NCI-H2107 (cell line): ENCODE measurements at places on chromosomes 13 and 19.

DNA sequence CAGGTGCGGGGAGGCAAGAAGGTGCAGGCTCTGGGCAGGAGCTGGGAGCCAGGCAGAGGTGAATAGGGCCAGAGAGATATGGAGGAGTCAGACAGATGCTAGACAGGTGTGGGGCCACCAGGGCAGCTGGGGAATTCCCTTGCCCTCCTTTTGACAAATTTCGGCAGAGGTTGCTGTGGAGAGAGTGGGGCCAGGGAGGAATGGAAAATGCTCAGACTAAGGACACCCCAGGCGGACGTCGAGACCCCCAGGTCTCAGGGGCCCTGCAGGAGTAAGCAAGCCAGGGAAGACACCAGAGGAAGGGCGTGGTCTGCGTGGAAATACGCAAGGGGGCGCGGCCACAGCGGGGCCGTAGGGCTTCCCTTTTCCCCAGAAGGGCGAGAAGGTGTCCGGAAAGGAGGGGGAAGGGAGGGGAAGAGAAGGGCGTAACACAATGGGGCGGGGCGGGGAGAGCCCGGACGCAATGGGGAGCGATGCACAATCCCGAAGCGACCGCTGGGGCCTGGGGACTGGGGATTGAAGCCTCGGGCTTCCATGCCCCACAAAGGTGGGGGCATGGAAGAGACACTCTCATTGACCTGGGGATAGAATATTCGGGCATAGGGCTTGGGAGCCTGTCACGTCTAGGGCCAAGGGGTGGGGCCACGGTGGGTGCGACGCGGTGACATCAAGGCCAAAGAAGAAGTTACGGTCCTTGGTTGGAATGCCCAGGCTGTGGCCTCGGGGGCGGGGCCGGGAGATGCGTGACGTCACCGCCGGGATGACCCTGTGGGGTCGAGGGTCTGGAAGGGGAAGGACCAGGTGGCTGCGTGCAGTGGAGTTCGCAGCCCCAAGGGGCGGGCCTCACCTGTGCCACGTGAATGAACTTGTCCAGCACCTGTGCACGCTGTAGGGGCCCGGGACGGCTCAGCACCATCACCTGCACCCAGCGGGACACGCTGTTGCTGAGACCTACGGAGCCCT is 8.2 kb downstream of the RASGRP4 start:
- no peak for DNase-seq

DNA sequence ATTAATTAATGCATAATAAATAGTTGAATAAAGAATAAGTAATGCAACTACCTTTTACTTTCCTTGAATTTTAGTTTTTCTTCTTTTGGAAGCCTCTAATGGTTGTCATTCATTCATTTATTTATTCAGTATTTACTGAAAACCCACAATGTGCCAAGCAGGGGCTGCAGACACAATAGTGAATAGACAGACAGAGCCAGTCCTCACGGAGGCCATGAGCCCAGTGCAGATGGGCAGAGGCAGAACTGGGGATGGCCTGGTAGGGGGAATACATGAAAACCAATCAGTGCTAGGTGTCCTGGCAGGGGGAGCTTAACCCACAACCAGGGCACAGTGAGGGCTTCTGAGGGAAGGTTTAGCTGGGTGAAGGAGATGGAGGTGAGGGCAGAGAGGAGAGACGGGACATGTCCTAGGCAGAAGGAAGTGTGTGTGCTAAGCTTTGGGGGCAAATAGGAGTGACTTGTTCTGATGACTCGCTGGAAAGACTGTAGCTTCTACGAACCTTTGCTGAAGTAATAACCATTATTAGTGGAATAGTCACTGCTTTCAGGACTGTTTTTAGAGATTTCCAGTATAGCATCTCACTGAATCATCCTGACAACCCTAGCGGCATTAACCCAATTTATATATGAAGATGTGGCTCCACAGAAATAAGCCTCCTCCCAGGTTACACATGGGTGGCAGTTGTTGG is 55.9 kb downstream of the ERCC5 start:
- DNase-seq: no peak

DNA sequence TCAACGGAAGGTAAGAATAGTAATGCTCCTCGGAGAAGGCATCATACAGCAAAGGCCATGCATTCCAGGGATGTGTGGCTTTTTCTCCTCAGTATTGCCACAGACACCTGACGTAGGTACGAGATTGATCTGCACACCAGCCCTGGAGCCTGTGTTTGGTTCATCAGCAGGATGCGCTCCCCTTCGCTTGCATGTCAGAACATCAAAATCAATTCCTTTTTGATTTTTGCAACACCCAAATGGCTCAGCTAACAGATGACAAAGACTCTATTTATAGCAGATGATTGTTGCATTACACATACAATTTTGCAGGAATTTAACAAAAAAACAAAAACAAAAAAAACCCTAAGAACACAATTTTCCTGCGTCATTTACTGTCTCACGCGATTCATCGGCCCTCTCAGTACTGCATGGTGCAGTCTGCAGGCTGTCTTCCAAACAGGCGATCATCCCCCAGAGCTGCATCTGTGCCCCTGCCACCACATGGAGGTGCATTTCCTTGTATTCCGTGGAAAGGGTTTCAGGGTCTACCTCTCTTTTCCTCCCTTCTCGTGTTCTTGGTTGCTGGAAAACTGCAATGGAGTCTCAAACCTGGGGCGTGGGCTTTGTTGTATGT is 207.3 kb downstream of the TEX29 start:
- no peak for DNase-seq

DNA sequence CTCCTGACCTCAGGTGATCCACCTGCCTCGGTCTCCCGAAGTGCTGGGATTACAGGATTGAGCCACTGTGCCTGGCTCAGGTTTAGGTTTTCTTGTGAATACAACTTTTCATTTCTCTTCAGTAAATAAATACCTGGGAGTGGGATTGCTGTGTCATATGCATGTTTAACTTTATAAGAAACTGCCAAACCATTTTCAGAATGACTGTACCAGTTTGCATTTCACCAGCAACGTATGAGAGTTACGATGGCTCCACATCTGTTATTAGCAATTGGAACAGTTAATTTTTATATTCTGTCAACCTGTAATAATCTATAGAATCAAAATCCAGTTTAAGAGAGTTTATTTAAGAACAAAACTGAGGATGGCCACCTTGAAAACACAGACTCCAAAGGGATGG is 52.2 kb downstream of the TEX26 start:
- DNase-seq: no peak

DNA sequence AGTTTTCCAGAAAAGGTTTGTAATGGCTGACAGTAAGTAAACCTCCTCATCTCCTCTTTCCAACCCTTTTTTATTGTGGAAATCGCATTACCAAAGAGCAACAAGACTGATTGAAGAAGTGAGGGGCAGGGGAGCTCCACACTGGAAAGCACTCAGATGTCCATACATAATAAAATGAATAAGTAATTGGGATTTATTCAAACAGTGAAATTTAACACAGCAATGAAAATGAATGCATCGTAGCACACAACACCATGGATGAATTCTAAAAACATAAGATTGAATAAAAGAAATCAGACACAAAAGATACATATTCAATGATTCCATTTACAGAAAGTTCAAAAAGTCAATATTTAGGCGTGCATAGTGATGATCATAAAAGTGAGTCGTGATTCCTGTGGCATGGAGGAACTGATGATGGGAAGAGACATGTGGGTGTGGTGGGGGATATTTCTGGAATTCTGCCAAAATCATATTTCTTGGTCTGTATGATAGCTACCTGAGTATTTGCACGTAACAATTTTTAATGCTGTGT is 18.8 kb downstream of the FAM216B start:
- no peak for DNase-seq

DNA sequence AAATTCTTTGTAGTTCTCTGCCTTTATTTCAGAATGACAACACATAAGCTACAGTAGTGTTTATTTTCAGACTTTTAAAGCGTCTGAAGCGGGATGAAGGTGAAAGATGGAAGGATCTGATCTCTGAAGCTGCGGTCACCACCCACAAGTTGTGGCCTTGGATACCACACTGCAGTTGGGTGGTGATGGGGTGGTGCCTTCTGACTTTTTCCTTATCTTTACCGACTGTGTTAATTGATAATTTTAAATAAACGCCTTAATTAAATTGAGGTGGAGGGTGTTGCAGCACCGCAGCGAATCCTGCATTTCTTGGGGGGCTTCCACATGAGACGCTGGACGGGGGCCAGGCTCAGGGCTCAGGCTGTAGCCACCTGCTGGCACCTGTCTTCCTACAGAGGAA is 1.3 kb downstream of the TFDP1 start:
- no peak for DNase-seq

DNA sequence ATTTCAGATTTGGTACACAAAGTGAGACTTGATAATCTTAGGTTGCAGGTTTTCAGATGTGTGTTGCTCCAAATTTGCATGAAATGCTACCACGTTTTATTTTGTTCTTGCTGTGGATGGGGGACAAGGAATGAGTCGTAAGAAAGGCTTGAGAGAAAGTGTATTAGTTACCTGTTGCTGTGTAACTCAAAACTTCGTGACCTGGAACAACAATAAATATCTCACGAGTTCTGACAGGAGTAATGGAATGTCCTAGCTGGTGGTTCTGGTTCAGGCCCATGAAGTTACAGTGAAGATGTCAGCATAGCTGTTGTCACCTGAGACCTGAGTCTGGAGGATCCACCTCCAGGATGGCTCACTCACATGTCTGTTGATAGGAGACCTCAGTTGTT is 1.2 kb downstream of the ZNF8 start:
- DNase-seq: no peak

DNA sequence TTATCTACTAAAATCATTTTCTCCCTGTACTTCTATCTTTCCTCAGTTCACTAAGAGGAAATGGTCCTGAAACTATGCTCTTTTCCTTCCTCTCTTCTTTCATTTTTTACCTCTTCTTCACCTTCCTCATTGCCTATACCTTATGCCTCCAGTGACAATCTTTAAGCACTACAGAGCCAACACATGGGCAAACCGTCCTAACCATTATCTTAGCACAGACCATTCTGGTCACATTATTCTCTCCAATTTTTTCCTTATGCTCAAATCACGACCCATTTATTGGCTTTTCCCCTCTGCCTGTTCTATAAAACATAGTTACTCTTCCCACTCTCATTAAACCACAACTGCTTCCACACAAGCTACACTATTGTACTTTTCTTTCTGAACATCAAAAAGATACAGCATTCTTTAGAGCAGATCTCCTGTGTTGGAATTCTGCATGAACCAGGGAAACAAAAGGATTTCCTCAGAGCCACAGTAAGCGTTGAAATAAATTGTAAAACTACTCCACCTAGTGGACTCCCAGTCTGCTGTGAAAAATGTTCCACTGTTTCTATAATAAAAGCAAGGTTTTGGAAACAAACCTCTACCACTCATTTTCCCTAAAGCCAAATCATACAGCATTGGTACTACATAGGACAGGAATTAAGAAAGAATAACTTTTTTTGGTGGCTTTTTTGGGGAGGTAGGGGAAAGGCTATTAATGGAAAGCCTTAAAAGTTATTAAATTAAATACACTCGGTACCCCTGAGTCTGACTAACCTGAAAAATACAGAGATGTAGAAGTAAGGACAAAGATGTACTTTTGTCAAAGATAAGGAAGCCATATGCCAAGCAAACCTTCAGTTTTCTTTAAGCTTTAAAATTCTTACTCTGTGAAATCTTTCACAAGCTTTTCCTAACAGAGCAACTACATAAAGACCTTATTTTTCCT is 19.5 kb downstream of the NUFIP1 start:
- DNase-seq: no peak

- DNase-seq: no peak
Observed at GRCh38 chr13:22757530-22758120, 423.2 kb upstream of the SGCG start.

- no peak for DNase-seq
Observed at GRCh38 chr19:23273022-23273589, 22.9 kb upstream of the ZNF724 start.

DNA sequence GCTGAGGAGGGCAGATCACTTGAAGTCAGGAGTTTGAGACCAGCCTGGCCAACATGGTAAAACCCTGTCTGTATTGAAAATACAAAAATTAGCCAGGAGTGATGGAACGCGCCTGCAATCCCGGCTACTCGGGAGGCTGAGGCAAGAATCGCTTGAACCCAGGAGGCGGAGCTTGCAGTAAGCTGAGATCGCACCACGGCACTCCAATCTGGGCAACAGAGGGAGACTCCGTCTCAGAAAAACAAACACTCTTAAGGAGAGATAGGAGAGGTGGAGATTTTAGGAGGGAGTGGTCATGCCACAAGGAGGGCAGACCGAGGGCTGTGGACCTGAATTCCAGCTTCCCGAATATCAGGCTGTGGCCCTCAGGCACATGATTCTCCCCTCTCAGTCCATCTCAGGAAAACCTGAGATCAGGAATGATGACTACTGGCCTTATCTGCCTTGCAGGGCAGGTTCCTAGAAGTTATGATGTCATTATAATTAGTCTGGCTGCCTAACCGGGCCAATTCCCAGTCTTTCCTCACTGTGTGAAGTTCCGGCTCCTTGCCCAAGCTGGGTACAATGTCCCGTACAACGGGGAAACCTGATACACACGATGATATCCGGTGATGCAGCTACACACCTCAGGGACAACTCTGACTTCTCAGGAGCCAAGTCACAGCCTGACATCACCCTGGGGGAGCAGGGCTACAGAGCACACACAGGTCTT is 2.5 kb downstream of the SLC35E1 start:
- DNase-seq: no peak

DNA sequence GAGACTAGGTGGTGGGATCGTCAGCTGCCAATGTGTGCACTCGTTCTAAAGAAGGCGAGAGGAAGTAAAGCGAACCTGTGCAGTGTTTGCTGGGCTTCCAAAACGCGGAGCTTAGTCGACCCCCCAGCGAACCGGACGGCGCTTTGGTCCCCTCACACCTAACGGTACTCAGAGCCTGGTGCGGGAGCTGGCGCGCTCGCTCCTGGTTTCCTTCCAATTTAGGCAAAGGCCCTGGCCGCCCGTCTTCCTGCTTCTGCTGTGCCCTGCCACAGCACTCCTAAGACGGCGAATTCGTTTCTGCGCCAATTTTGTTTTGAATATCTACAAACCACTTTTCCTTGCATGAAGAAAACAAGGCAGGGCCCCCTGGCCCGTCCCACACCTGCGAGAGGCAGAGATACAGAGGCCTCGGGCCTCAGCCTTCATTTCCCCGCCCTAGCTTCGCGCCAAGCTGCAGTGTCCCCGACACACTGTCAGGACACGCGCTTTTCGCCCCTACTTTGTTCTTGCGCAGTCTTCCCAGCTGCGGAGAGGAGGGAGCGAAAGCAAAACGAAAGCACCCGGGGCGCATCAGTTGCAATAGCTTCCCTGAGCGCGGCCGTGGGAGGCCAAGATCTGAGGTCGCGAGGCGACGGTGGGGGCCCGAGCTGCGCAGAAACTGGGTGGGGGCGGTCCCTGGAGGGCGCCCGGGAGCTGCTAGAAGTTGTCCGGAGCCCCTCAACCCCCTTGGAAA is 111.9 kb downstream of the KCNRG start:
- DNase-seq: no peak
